NCI-H345 (cell line): ENCODE measurements at places on chromosomes 7 and 10.

- no peak for DNase-seq
These were observed 2.4 kb upstream of the INPP5A start for GRCh38 chr10:132535065-132535651.

- peak; percentile 60 for DNase-seq
These were observed 12.7 kb downstream of the SLC29A3 start for GRCh38 chr10:71331736-71332135.

DNA sequence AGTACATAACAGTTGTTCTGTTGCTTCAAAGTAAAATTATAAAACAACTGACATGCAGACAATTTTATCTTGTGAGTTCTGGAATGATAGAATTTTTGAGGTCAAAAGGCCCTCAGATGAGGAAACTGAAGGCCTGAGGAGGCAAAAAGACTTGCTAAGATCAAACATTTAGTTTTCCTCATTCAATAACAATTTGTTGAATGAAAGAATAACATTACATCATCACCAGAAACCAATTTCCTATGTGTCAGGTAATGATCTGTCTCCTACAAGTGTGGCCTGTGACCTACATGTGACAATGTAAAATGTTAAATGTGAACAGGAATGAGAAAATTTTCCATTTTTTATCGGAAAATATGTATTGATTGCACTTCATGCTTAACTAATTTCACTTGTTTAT lies 16.6 kb upstream of the ASB4 start:
- no peak for DNase-seq

GRCh38 chr7:26964156-26964808 lies 99.9 kb upstream of the SKAP2 start:
- no peak for DNase-seq

DNA sequence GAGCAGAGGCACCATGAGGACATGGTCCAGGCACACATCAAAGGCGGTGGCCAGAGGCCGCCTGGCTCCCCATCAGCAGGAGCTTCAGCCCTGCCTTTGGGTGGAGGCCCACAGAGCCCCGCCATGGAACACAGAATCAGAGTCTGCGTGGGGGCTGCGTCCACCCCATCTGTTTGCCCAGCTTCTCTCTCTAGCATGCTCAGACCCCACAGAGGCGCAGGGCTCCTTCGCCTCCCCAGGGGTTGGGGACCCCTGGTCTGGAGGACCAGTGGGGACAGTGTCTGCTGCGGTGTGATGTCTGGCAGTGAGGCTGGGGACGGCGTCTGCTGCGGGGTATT lies 321.9 kb downstream of the PTPRN2 start:
- DNase-seq: no peak

- no peak for DNase-seq
These were observed 93.7 kb downstream of the MYL10 start for GRCh38 chr7:101535351-101535751.
